Foreskin melanocyte (primary cell): ENCODE measurements at places on chromosomes 2 and 18.

GRCh38 chr2:121638333-121638732, 10.9 kb downstream of the CLASP1 start:
- no peak for DNase-seq

GRCh38 chr2:137896467-137896866, 67.8 kb upstream of the HNMT start:
- DNase-seq = no peak

DNA sequence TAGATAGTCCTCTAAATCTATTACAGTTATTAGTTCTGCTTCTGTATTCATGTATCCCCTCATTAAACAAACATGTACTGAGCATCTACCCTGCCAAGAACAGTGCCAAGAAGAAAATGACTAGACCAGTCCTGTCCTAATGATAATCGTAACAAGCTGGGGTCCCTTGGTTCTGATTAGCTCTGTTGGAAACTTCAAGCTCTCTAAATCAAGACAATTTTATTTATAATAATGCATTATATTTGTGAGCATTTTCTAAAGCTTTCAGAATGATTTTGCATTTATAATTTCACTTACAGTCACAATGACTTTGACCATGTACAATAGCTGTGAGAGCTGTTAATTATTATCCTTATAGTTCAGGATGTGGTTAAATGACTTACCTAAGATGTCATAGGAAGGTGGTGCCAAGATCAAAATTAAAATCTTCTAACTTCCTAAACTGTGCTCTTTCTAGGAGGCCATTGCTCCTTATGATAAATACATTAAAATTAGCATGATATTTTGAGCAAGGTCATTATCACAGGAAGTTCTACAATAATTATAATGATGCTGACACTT, 336.5 kb upstream of the SLC39A10 start:
- no peak for DNase-seq

DNA sequence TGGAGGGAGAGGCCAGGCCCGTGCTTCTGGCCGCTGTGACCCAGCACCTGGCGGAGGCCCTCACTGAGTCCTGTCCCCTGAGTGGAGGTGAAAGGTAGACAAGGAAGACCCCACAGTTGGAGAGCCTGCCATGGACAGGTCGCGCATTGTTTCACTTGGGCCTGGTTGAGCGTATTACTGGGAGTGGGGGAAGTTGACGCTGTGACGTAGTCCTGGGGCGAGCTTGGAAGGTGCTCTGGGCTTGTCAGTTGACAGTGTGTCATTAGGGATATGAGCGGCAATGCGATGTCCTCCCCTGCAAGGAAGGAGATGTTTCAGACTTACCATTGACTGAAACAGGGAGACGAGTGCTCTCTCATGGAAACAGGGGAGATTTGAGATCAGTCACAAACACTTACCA, 127.1 kb downstream of the SH3RF3 start:
- no peak for DNase-seq

DNA sequence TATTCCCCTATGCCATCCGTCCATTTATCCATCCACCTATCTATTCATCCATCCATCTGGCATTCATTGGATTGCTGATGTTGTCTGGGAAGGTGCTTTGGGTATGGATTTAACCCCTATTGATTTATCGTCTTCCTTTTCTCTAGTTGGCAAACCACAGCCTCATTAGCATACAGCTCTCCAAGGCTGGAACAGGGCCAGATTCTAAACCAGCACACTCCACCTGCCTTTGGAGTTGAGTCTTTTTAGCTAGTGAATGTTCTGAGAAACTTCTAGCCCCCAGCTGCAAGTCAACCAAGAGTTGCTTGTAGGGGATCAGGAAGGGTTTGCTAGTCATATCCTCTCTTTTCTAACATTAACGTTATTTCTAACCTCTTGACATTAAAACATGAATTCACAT, 90.7 kb downstream of the NRP2 start:
- DNase-seq = no peak

GRCh38 chr2:39779927-39780326, 869 bp upstream of the THUMPD2 start:
- no peak for DNase-seq

DNA sequence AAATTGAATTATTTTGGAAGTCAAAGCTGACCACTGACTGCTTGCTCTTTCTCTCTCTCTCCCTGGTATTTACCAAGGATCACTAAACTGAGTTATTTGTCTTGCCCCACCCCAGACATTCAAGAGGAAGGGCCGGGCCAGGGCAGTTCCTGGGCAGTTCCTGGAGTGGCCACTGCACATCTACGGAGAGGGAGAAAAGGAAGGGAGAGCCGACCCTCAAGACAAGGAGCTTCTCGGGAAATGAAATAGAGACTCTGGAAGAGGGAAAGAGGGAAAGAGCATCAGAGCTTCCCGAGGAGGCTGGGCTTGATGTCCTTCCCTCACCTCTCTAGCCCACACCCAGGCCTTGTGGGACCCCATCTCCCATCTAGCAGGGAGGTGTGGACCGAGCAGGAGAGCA, 83.1 kb downstream of the SEPTIN10 start:
- no peak for DNase-seq

DNA sequence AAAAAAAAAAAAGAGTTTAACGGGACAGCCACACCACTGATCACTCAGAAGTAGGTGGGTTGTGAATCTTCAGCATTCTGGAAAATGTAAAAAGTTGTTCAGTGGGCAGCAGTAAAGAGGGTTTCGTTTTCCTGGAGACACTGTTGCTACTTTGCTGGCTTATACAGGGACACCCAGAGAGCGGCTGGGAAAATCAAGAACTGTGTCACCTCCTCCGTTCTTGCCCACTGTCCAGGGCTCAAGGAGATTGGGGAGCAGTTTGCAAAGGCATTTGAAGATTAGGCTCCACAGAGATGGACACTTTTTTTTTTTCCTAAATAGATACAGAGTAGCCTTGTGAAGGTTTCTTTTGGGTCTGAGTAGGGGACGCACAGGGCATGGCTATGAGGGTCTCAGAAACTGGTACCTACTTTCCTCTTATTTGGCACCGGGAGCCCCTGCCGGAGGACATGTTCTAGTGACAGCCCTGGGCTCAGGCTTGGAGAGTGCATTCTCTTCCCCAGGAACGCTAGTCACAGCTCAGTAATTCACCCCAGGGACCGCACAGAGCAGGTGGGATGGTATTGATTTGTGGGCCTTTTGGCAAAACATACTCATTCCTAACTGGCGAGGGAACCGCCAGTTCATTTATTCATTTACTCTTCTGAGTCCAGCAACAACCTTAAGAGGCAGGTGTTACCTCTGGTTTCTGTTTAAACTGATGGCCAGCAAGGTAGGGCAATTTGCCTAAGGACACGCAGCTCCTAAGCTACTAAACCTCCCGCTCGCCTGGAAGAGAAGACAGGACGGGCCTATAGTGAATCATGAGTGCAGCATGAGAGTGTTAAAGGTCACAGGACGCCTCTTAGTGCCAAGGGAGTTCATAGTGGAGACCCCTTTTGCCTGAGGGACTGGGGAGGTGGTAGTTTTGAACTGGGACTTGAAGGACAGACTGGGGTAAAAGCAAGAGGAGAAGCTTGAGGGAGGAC, 53.1 kb downstream of the HPCAL1 start:
- DNase-seq = no peak

- DNase-seq = no peak
Measured at GRCh38 chr2:209671020-209671680, 100.5 kb upstream of the UNC80 start.

GRCh38 chr18:46917108-46917802, at the start of the genes KATNAL2 and PIAS2:
KATNAL2 (plus strand) TSS chr18:46917602; CDS start chr18:46946873, 29,271 bp downstream.
PIAS2 (minus strand) TSS chr18:46917507; CDS start chr18:46917345, 162 bp downstream.
- DNase-seq = peak; percentile 47

DNA sequence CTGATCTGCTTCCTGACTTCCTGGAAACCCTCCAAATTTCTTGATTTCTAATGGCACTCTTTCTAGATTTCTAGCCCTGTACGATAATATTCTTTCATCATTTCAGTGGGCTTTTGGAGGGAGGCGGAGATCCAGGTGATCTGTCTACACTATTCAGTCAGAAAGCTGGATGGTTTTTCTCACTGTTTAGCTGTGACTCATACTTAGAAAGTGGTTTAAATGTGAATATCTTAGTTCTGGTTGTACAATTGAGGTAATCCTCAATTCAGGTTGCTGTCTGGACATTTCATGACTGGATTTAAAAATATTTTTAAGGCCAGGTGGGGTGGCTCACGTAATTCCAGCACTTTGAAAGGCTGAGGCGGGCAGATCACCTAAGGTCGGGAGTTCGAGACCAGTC, 20.8 kb downstream of the SEH1L start:
- DNase-seq = no peak
